ENCODE measurements at places on chromosomes 5 and 9.

DNA sequence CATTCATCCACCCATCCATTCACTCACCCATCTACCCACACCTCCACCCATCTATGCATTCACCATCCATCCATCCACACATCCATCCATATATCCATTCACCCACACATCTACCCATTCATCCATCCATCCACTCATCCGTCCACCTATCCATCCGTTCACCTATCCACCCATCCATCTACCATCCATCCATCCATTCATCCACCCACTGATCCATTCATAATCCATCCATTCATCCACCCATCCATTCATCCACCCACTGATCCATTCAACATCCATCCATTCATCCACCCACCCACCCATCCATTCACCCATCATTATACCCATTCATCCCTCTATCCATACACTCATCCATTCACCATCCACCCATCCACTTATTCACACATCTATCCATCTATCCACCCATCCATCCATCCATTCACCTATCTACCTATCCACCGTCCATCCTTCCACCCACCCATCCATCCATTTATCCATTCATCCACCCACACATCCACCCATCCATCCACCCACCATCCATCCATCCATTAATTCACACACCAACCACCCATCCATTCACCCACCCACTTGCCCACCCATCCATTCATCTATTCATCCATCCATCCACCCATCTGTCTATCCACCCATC, 336.5 kb upstream of the IRX4 start:
- no peaks in the 10 kb centered on the region for H3K36me3 ChIP-seq
- no peaks in the 10 kb centered on the region for H3K4me1 ChIP-seq
- DNase-seq = no peak
- peaks cover 3% of the 10 kb centered on the region for H3K27me3 ChIP-seq
- no peak overlapping the region for H3K4me3 ChIP-seq

GRCh38 chr9:83724436-83724835, 16.7 kb upstream of the UBQLN1 start:
- H3K27ac ChIP-seq = no peak overlapping the region
- H3K27me3 ChIP-seq = no peaks in the 10 kb centered on the region
- H3K36me3 ChIP-seq = no peaks in the 10 kb centered on the region
- H3K4me1 ChIP-seq = no peaks in the 10 kb centered on the region
- no peak for DNase-seq

- peaks cover 61% of the 10 kb centered on the region for H3K27me3 ChIP-seq
- peaks cover 3% of the 10 kb centered on the region for H3K36me3 ChIP-seq
- H3K27ac ChIP-seq = no peak overlapping the region
- DNase-seq = no peak
- H3K4me3 ChIP-seq = peak overlapping the region; percentile 19
These were observed 1.9 kb upstream of the SH3PXD2B start for GRCh38 chr5:172456076-172456722.

- no peak overlapping the region for H3K4me3 ChIP-seq
- DNase-seq = no peak
- H3K4me1 ChIP-seq = peaks cover 27% of the 10 kb centered on the region
- H3K27ac ChIP-seq = peak overlapping the region; percentile 90
These were observed 27.9 kb upstream of the CEMIP2 start for GRCh38 chr9:71796100-71796767.

GRCh38 chr5:131747180-131748105, 49.4 kb downstream of the FNIP1 start:
- no peaks in the 10 kb centered on the region for H3K27me3 ChIP-seq
- peak overlapping the region; percentile 0 for H3K4me3 ChIP-seq
- peak overlapping the region; percentile 2 for H3K27ac ChIP-seq
- DNase-seq = no peak

- H3K4me3 ChIP-seq = no peak overlapping the region
- no peaks in the 10 kb centered on the region for H3K4me1 ChIP-seq
- H3K36me3 ChIP-seq = peaks cover 33% of the 10 kb centered on the region
- no peak for DNase-seq
These were observed 124.1 kb downstream of the JAKMIP2 start for GRCh38 chr5:147658293-147658932.

- H3K36me3 ChIP-seq = peaks cover 62% of the 10 kb centered on the region
- no peaks in the 10 kb centered on the region for H3K27me3 ChIP-seq
- peaks cover 8% of the 10 kb centered on the region for H3K4me1 ChIP-seq
- no peak overlapping the region for H3K4me3 ChIP-seq
These were observed 55.8 kb downstream of the NUP214 start for GRCh38 chr9:131181091-131181681.

DNA sequence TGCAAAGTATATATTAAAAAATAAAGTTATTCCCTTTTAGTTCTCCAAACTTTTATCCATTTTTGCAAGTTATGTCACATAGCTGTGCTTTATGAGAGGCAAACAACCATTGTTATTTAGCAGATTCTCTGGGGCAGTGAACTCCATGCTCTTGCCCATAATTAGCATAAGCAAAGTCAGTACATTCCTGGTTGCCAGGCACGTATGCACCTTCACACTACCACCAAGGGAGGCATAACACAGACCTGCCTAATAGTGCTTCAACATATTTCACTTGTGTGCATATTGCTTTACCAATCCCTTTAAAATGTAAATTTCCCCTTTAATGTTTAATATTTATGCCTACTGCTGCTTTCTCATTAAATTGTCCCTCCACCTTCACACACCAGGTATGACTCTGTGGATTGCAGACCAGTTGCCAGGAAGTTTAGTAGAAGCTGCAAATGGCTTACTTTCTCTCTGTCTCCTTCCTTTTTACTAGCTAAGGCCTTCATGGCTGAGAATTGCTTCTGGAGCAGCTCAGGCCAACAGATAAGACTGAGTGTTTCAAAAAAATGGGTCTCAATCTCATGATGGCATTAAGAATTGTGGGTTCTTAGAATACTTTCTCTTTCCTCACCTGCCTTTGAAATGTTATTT, 388.2 kb downstream of the PRR16 start:
- no peak overlapping the region for H3K4me3 ChIP-seq
- no peak overlapping the region for H3K27ac ChIP-seq
- no peak for DNase-seq
- H3K36me3 ChIP-seq = no peaks in the 10 kb centered on the region

GRCh38 chr9:35910613-35911359, 1.5 kb downstream of the SPAAR start:
- H3K36me3 ChIP-seq = no peaks in the 10 kb centered on the region
- H3K27me3 ChIP-seq = no peaks in the 10 kb centered on the region
- DNase-seq = no peak
- peak overlapping the region; percentile 91 for H3K27ac ChIP-seq
- peaks cover 14% of the 10 kb centered on the region for H3K4me1 ChIP-seq

- peaks cover 6% of the 10 kb centered on the region for H3K4me1 ChIP-seq
- DNase-seq = no peak
- H3K4me3 ChIP-seq = no peak overlapping the region
These were observed 54.7 kb downstream of the ANGPTL2 start for GRCh38 chr9:127067603-127068220.

GRCh38 chr5:97266576-97266975, 83.5 kb upstream of the RIOK2 start:
- no peak for DNase-seq
- H3K36me3 ChIP-seq = no peaks in the 10 kb centered on the region

GRCh38 chr9:14693251-14693861, at the start of gene ZDHHC21:
Gene ZDHHC21 (minus strand): TSS chr9:14693432. CDS start chr9:14674340, 19,092 bp downstream.
- H3K4me1 ChIP-seq = peaks cover 21% of the 10 kb centered on the region
- peak within 1 kb of the TSS; percentile 90 for H3K4me3 ChIP-seq
- peak; percentile 33 for DNase-seq
- no peaks in the 10 kb centered on the region for H3K27me3 ChIP-seq
- peak within 1 kb of the TSS; percentile 94 for H3K27ac ChIP-seq
- peaks cover 11% of the 10 kb centered on the region for H3K36me3 ChIP-seq

DNA sequence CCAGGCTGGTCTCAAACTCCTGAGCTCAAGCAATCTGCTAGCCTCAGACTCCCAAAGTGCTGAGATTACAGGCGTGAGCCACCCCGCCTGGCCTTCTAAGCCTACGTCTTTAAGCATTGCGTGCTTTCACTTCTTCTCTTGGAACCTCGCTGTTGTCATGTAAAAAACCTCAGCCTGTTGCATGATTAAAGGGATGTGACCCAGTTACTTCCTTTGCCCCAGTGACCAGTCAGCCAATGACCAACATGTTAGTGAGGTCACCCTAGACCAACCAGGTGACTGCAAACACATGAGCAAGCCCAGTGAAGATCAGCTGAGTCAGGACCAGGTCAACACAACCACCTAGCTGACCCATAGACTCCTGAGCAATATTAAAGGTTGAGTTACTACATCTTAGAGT, 10.5 kb downstream of the KIF4B start:
- peaks cover 35% of the 10 kb centered on the region for H3K27me3 ChIP-seq
- H3K36me3 ChIP-seq = no peaks in the 10 kb centered on the region
- H3K4me3 ChIP-seq = no peak overlapping the region
- DNase-seq = no peak
- H3K27ac ChIP-seq = no peak overlapping the region

- no peak overlapping the region for H3K27ac ChIP-seq
- peaks cover 13% of the 10 kb centered on the region for H3K27me3 ChIP-seq
- H3K36me3 ChIP-seq = no peaks in the 10 kb centered on the region
- no peak overlapping the region for H3K4me3 ChIP-seq
These were observed 27.6 kb downstream of the COL15A1 start for GRCh38 chr9:98971168-98971914.

DNA sequence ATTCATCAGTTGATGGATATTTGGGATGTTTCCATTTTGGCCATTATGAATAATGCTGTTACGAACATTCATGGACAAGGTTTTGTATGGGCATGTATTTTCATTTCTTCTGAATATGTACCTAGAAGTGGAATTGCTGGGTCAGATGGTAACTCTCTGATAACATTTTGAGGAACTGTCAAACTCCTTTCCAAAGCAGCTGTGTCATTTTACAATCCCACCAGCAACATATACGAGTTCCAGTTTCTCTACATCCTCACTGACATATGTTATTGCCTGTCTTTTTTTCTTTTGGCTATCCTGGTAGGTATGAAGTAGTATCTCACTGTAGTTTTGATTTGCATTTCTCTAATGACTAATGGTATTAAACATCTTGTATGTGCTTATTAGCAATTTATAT, 86.7 kb downstream of the PRKACG start:
- DNase-seq = no peak
- H3K36me3 ChIP-seq = no peaks in the 10 kb centered on the region
- no peaks in the 10 kb centered on the region for H3K4me1 ChIP-seq
- no peak overlapping the region for H3K27ac ChIP-seq
- no peak overlapping the region for H3K4me3 ChIP-seq
- peaks cover 44% of the 10 kb centered on the region for H3K27me3 ChIP-seq

DNA sequence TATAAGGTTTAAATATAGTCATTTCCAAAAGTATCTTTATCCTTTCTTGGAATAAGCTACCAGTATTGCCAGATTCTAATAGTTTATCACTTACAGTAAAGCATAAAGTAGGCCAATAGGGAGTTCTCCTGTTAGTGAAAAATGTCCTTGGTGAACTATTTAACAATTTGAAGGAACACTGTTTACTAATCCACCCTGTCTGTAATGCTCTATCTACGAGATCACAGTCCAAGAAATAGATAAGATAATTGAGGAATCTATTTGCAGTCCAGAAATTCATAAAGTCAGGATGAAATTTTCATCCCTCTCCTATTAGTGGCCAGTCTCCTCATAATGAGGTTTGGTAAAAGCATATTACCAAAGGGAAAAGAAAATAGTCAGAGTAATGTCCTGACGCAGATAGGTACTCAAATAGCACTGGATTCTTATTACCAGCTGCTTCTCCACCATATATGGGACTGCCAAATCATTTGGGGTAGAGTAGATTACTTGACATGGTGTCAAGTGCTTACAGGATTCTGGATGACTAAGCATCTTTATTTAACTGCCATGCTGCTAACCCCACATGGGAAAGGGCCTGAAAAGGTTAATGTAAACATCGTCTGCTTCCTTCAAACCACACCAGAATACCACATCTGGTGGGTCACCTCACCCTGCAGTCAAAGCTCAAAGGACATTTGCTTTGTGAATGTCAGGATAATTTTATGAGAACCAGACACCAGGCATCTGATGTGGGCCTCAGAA, 808.1 kb downstream of the EFNA5 start:
- no peak overlapping the region for H3K4me3 ChIP-seq
- no peak overlapping the region for H3K27ac ChIP-seq
- H3K36me3 ChIP-seq = no peaks in the 10 kb centered on the region
- peaks cover 14% of the 10 kb centered on the region for H3K27me3 ChIP-seq
- DNase-seq = no peak
- H3K4me1 ChIP-seq = no peaks in the 10 kb centered on the region

GRCh38 chr5:35761541-35761940, 95.2 kb upstream of the IL7R start:
- no peak for DNase-seq
- H3K27ac ChIP-seq = no peak overlapping the region
- H3K4me3 ChIP-seq = no peak overlapping the region
- no peaks in the 10 kb centered on the region for H3K36me3 ChIP-seq
- no peaks in the 10 kb centered on the region for H3K27me3 ChIP-seq

DNA sequence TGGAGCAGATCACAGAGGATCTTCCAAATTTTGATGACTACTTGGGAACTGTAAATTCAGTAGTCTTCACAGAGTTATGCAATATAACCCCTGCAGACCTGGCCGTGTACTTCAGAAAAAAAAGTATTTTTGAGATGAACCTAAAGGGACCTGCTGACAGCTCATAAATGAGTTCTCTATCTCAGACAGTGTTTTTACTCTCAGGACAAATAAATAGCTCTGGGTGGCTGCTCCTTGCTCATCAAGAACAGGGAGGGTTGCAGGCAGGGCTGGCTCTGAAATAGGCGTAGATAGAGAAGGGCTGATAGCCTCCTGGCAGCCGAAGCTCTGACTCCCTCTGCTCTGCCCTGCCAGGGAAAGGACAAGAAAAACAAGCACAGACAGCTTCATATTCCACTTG, 64.8 kb downstream of the PLAC8L1 start:
- DNase-seq = no peak
- no peaks in the 10 kb centered on the region for H3K27me3 ChIP-seq
- no peak overlapping the region for H3K4me3 ChIP-seq
- no peaks in the 10 kb centered on the region for H3K36me3 ChIP-seq

DNA sequence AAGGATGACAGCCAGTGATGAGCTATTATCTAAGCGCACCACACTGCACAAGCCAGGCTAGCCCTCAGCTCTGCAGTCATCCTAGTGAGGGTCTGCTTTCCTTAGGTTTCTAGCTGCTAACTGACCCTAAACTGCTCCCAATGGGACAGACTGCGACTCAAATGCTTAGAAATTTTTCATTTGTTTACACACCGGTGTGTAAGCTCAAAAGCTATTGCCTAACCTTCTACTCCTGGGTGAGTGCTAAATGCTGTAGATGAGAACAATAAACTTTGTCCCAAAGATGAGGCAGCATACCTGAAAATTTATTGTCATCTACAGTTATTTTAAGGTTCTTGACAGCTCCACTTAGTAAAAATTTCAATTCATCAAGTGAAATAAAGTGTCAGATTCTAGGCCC, 311.4 kb downstream of the TMEM167A start:
- H3K27ac ChIP-seq = no peak overlapping the region
- no peak overlapping the region for H3K4me3 ChIP-seq
- H3K27me3 ChIP-seq = peaks cover 12% of the 10 kb centered on the region
- DNase-seq = no peak
- H3K4me1 ChIP-seq = no peaks in the 10 kb centered on the region
